ENCODE measurements at places on chromosomes 7 and 10.
A peak's percentile ranks its signal among the peaks of the same experiment; 100 is the strongest.

- no peak for DNase-seq
Measured at GRCh38 chr7:113282875-113283274, 164.5 kb upstream of the SMIM30 start.

DNA sequence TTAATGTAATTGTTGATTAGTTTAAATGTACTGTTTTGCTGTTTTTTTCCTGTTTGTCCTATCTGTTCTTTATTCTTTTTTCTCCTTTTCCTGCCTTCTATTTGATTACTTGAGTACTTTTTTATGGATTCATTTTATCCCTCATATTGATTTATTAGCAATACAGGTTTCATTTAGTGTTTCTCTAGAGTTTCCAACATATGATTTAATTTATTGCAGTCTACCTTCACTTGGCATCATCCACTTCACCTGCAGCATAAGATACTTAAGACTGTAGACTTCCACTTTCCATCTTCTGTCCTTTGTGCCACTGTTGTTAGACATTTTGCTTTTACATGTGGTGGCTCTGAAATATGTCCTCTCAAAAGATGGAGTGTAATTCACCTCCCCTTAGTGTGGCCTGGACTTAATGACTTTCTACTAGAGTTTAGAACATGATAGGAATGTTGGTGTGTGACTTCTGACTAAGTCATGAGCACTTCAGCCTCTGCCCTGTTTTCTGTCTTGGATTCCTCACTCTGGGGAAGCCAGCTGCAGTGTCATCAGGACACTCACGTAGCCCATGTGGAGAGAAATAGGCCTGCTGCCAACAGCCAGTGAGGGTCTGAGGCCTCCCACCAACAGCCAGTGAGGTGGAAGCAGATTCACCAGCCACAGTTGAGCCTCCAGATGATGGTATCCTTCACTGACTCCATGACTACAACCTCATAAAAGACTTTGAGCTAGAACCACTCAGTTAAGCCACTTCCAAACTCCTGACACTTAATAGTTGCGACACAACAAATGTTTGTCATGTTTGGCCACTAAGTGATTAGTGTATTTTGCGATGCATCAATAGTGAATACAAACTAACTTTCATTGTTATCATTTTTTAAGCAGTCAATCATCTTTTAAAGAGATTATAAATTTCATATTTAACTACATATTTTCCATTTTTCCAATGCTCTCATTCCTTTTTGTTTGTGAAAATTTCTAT is 643.5 kb upstream of the DPP6 start:
- DNase-seq, result no peak

DNA sequence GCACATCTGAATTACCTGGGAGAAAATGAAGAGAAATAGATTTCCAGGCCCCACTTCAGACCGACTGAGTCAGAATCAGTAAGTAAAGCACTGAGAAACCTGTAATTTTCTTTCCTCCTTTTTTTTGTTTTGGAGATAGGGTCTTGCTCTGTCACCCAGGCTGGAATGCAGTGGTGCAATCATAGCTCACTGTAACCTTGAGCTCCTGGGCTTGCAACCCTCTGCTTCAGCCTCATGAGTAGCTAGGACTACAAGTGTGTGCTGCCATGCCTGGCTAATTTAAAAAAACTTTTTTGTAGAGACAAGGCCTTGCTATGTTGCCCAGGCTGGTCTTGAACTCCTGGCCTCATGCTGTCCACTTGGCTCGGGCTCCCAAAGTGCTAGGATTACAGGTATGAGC is 260.2 kb downstream of the STK31 start:
- DNase-seq, result no peak

DNA sequence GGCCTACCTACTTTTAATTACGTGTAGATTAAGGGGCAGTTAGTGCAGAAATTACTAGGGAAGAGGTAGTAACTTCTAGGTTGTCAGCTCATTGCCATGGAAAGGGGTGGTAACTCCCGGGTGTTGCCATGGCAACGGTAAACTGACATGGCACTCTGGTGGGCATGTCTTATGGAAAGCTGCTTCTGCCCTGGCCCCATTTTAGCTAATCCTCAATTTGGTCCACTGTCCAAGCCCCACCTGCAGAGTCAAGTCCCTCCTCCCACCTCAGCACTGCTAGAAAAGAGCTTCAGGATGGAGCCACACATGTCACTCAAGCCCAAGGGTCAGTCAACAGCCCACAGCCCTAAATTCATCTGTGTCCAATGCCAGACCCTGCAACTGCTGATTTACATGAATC is 7.5 kb upstream of the ZKSCAN1 start:
- DNase-seq, result no peak

DNA sequence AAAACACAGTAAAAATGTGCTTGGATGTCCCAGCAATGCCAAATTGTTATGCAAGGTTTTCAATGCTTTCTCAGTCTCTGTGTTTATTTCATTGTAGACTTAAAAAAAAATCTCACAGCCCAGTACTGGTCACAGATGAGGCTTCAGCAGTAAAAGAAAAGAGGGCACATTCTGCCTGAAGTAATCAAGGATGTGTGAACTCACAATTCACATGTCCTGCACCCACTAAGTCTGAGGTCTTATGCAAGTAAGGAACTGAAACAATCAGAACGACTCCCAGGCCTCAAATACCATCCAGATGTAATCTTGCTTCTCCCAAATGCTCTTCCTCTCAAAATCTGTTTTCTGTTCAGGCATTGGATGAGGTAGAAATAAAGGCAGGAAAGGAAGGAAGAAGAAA is 33.7 kb downstream of the ADRB1 start:
- no peak for DNase-seq

- peak; percentile 77 for DNase-seq
Measured at GRCh38 chr10:77846718-77847311, 79.7 kb downstream of the DLG5 start.

GRCh38 chr7:28077616-28078015 is 103.0 kb downstream of the JAZF1 start:
- no peak for DNase-seq

DNA sequence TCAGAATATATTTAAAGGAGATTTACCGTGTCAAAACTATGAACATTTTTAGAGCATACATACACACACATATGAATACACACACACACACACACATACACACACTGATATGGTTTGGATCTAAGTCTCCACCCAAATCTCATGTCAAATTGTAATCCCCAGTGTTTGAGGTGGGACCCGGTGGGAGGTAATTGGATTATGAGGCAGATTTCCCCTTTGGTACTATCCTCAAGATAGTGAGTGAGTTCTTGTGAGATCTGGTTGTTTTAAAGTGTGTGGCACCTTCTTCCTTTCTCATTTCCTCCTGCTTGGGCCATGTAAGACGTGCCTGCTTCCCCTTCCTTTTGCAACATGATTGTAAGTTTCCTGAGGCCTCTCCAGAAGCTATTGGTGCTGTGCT is 515.0 kb upstream of the ZMIZ1 start:
- DNase-seq, result no peak

- DNase-seq, result no peak
Measured at GRCh38 chr10:368579-369220, 233.4 kb downstream of the ZMYND11 start.

DNA sequence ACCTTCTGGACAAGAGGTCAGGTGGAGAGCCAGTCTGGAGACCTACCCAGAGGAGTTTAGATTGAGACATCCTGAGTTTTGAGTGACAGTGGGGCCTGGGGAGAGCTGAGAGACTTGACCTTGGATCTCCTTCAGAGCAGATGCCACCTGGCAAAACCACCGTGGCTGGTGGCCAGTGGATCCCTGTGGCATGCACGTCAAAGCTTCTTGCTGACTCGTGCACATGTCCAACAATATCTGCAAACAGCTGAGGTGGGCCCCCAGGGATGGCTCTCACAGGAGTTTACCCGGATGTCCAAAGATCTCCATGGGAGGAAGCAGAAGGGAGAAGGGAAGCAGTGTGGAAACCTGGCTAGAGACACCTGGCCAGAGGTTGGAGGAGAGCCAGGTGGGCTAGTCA is 230.5 kb downstream of the FANK1 start:
- no peak for DNase-seq

GRCh38 chr10:78727728-78728127 is 341.0 kb upstream of the ZMIZ1 start:
- no peak for DNase-seq

- no peak for DNase-seq
Measured at GRCh38 chr10:5611899-5612680, 54.3 kb downstream of the ASB13 start.

DNA sequence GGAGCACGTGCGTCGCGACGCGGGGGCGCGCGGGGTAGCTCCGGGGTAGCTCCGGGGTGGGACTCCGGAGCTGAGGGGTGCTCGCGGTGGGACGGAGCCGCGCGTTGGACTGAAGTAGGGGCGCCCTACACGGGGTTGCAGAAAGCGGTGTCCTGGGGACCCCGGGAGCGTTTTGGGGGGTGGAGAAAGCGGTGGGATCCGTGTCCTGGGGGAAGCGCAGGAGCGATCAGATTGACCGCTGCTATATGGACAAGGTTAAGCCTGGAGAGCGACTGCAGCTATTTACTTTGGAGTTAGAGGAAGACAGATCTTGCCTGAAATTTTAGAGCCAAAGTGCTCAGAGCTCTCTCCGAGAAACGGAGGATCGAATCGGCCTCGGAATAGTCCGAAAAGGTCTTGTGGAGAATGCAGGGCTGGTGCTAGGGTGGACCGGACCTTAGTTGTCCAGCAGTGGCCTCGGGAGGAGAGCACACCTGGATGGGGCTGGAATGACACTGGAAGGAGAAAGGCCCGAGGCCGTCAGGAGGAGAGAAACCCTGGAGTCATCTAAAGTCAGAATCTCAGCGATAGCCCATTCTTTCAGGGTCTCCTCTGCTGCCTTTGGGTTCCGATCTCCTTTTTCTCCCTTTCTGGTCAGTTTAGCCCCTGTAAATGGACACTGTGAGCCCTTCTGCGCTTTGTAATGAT is 564 bp downstream of the PDSS1 start:
- DNase-seq, result no peak

DNA sequence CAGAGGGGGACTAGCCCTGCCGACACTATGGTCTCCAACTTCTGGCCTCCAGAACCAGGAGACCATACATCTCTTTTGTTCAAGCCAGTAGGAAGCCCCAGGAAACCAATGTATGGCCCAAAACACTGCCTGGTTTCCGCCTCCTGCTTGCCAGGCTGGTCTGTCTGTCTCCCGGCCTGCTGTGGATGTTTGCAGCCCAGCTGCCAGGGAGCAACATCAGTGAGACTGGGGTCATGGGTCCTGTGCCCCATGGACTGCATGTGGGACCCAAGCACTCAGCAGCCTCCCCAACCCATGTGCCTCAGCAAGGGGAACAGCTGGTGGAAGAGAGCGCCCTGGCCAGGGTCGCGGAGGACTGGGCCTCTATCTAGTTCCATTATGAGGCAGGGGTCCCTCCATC is 33.4 kb upstream of the NUB1 start:
- no peak for DNase-seq

DNA sequence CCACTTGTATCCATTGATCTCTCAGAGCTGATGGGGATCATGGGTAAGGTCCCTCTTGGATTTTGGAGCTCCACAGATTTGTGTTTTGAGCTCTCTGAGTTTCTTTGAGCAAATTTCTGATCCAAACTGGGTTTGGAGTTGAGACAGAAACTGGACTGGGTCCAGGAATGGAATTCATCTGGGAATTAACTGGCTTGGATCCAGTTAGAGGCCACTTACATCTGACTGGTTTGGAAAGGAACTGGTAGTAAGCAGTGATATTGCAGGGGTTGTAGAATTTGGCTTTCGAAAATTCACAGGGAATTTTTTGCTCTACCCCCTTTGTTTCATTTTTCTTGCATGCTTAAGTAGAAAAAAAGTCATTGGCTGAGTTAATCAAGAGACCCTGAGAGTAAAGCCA is 245.6 kb downstream of the SEMA3D start:
- DNase-seq, result no peak

DNA sequence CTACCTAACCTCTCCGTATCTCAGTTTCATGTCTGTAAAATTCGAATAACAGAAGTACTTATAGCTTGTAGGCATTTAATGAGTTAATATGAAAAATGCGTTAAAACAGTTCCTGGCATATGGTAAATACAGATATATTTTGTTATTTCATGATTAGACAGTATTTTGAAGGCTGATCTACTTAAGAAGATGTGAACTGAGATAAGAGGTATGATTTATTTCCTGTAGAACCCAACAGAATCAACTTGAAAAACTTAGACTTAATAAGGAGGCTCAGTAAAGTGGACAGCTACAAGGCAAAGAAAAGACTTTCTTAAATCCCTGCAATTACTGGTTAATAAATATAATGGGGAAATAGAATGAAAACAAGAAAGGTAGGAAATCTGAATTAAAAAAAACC is 103.3 kb downstream of the FANK1 start:
- no peak for DNase-seq

GRCh38 chr7:151313857-151314256 is 27.8 kb upstream of the NUB1 start:
- DNase-seq, result peak; percentile 23

DNA sequence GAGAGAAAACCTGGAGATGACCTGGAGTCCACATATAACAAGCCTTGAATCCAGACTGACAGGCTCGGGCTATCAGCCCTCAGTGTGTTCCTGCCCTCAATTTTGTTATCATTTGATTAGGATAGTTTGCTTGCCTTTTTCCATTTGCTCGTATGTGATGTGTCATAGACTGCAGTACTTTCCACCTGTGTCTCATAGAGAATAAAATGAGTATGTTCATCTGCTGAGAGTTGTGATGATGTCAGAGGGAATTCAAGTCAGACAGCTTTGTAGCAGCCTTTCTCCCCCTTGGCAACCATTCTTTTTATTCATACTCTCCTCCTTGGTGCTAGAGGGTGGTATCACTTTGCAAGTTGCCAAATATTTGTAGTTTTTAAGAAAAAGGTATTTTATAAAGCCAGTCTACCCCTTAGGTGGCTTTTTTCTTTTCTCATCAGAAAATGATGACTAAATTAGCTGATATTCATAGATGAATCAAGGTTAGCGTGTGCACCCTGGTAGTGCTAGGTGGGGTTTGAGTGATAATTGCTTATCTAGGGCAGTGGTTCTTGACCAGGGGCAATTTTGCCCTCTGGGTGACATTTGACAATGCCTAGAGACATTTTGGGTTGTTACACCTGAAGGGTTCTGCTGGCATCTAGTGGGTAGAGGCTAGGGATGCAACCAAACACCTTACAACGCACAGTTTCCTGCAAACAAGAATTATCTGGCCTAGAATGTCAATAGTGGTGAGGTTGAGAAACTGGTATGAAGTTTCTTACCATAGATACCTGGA is 5.4 kb downstream of the SGPL1 start:
- DNase-seq, result peak; percentile 25

DNA sequence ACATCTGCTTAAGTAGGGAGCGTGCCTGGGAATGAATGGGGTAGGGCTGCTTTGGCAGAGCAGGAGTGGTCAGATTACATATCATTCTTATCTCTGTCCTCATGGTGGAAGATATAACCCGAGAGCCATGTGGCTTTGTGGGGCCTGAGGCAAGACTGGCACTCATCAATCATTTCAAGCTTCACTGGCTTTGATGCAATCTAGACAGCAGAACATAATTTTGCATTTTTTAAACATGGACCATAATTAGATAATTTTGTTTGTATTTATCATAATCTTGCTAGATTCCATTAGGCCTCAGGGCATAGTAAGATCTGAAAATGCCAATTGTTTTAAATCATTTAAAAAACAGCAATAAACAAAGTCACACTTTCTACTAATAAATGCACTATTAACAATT is 480.3 kb downstream of the NXPH1 start:
- no peak for DNase-seq

- DNase-seq, result no peak
Measured at GRCh38 chr10:46296641-46297141, 9.9 kb downstream of the ANTXRL start.
